ENCODE measurements at places on chromosomes 3 and 15.

- no peak for DNase-seq
Observed at GRCh38 chr15:101394654-101395053, 94.9 kb downstream of the PCSK6 start.

GRCh38 chr3:183554377-183554776 is 1.1 kb downstream of the KLHL6 start:
- no peak for DNase-seq

- no peak for DNase-seq
Observed at GRCh38 chr3:23567917-23568316, 237.8 kb upstream of the UBE2E1 start.

GRCh38 chr3:181458857-181459256 is 252.9 kb upstream of the SOX2 start:
- DNase-seq: no peak

- DNase-seq: no peak
Observed at GRCh38 chr3:23189187-23189586, 13.9 kb upstream of the UBE2E2 start.

DNA sequence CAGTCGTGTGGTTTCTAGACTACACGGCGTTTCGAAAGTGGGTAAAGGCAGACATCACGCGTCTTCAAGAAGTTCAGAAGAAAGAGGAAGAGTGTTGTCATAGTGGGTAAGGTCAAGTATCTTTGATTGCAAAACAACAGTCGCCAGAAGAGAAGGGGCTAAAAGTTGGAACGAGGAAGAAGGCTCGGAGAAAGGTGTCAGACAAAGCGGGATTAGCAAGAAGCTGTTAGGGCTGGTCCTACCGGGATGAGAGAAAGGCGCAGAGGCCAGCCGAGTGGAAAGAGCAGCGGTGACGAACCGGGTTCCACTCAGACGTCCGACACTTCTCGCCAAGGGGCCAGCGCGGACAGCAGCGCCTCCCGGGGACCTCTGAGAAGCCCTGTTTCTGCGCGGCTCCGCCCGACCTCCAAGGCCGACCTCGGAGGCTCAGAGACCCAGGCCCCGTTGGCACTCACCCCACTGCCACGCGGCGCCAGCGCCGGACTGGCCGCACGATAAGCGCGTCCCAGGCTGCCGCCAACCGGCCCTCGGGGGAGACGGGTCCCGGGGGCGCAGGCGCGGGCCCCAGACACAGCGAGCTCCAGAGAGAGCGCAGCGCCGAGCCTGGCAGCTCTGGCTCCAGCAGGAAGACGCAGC is 436 bp downstream of the ADPGK start:
- no peak for DNase-seq

DNA sequence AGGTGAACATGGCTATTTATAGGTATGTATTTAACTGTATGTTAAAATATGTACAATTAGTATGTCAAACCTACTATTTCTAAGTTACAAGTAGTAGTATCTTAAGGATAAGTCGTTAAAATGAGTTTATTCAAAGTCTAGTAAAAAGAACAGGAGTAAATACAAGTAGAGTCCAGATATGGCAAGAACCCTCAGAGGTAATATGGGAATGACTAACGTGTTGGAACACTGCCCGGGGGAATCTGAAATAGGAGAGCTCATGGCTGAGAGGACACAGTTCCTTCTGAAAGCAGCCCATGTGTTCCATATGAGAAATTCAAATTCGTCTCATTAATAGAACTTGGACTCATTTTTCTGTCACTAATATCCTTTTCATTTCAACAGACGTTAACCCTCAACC is 158.8 kb downstream of the CLSTN2 start:
- no peak for DNase-seq

DNA sequence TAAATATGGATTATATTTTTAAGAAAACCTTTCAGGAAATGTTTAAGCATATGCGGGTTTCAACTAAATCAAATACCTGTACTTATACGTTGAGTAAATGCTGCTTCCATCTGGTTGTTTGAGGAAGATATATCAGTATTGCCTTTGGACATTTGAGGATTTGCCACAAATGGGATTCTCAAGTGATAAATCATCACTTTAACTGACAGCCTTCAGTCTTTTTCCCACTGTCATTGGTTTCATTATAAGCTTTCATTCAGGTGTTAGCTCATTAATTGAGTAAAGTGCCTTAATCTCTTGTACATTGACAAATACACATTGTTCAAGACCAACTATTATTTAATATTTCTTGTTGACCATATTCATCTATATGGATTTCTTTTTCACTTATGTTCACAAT is 217.2 kb downstream of the EDEM1 start:
- no peak for DNase-seq

DNA sequence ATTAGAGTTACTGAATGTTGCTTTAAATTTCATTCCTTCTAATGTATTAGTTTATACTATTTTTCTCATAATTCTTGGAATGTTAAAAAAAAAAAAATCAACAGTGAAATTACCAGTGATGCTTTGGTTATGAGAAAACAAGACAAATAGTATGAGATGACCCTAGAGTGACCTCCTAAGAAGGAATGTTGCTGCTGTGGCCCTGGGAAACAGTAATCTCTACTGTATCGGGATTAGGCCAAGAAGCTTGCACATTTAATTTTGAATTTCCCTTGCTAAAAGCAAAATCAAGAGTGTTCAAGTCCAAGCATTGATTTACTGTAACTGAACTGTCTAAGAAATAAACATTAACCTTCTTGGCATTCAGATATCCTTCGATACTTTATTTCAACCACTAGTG is 18.1 kb downstream of the TOPBP1 start:
- DNase-seq: no peak

- no peak for DNase-seq
Observed at GRCh38 chr3:53680028-53680427, 166.2 kb downstream of the CHDH start.

DNA sequence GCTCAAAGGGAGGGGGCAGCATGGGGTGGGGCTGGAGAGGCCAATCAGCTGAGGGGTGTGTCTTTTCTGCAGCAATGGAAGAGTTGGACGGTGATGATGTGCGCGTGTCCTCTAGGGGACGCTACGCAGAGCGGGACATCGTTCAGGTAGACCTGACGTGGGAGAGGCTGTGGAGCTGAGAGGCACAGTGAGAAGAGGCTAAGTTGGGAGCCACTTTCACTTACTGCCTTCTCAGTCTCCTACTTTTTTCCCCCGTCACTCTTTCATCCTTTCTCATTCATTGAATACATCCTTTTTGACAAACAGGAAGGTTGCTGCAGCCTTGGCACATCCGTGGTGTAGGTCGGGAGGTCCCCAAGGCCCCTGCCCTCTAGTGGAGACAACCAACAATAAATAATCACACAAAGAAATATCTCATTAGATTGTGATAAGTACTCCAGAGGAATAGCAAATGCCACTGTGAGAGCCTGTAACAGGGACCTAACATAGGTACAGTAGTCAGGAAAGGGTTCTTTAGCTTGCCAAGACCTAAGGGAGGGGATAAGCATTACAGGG is 4.4 kb upstream of the BRPF1 start:
- no peak for DNase-seq

- DNase-seq: no peak
Observed at GRCh38 chr3:52140000-52140399, 14.2 kb downstream of the POC1A start.

DNA sequence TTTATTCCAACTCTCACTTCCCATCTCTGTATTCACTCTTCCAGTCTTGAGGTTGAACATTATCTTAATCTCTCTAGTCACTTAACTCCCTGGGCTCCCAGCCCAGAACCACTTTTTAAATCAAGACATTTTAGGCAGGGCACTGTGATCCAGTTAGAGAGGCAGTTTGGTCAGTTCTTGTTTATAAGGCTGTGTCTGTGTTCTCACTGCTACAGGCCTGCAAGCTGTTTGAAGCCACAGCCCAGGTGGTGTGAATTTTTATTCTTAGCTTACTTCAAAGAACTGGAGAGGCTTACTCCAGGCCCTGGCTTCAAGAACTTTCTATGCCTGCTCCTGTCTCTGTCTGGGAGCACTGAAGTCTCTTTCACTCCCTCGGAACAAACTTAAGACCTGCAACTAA is 906.1 kb downstream of the CADM2 start:
- DNase-seq: no peak

- no peak for DNase-seq
Observed at GRCh38 chr3:69690-70089, 126.9 kb upstream of the CHL1 start.

DNA sequence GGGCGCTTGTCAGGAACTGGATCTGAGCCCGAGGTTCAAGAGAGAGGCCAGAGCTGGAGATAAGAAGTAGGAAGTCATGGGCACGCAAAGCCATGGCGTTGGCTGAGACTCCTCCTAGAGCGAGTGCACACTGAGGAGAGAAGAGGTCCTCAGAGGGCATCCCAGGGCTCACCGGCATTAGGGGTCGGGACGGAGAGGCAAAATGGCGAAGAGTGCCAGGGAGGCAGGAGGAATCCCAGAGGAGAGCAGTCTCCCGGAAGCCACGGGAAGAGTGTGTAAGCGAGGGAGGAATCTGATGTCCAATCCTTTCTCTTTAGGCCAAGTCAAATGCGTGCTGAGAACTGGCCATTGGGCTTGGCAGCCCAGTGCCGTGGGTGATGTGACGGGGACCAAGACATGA is 24.0 kb downstream of the EFCC1 start:
- DNase-seq: no peak

GRCh38 chr3:153443961-153444360 is 281.9 kb downstream of the RAP2B start:
- DNase-seq: no peak

DNA sequence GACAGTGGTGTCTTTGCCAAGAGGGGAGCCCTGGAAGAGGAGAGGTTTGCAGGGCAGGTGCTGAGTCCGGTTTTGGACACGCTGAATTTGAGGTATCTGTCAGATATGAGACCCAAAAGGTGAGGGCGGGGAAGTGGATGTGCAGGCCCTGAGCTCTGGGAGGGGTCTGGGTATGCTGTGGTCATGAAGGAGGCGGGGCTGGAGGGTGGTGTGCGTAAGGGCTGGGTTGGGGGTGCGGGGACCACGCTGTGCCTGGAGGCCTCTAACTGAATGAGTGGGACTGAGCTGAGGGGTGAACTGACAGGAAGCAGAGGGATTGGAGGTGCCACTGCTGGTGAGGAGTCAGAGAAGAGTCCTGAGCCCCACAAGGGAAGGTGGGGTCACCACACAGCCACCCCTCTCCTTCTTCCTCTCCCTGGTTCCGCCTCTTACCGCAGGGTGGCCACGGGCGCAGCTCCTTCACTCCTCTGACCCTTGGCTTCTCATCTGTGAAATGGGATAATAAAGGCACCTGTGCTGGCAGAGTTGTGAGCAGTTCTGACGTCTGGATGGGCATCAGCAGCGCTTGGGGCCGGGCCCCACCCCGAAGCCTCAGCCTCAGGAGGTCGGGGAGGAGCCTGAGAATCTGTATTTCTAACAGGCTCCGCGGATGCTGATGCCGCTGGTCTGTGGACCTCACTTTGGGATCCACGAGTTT is 28.8 kb downstream of the PSTPIP1 start:
- no peak for DNase-seq

GRCh38 chr15:40246496-40247280 is 7.8 kb downstream of the PAK6 start:
- no peak for DNase-seq

DNA sequence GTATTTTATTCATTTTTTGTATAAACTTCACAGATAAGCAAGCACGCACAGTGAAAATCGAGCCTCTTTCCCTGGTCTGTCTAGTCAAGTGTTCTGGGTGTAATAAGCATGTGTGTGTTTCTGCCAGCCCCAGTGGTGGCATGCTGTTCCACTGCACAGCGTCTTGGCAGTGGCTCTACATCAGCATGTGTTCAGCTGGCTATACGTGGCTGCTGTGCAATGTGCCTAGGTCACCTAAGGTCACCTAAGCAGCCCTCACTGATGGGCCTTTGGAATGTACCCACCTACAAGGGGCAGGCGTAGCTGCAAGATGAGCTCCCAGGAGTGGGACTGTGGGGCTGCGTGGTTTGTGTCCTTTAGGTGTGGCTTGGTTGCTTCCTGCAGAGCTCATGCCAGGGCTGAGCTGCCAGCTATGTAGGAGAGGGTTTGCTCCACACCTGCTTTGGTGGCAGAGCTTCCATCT is 4.9 kb downstream of the LIMD1 start:
- no peak for DNase-seq

GRCh38 chr15:80918196-80918783 is 71.3 kb downstream of the MESD start:
- no peak for DNase-seq

GRCh38 chr15:70440416-70441138 is 322.8 kb downstream of the UACA start:
- DNase-seq: no peak

DNA sequence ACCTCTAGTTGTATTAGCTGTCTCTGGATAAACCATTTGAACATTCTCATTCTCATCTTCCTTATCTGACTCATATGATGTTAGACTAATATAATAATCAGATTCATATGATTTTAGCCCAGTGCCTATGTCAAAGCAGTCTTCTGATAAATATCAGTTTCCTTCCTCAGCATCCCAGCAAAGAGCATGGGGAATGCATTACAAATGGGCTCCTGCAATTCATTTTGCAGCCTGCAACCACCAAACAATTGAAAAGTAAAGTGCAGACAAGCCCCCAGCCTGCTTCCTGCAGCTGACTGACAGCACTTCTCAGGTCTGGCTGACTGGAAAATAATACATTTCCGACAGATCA is 78.2 kb upstream of the STAC start:
- no peak for DNase-seq

DNA sequence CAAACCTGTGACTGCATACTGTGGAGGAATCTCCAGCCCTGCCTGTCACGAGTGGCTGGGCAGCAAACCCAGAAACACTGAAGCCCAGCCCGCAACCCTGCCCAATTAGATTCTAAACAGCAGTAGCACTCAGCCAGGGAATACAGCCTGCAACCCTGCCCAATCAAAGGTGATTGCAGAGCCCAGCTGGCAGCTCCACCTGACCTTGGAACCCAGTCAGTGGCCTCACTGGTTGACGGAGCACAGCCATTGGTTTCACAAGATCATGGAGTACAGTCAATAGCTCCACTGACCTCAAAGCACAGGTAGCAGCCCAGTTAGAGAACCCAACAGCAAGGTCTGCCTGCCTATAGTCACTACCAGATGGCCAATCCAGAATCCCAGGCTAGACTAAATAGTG is 35.2 kb upstream of the MYLK start:
- DNase-seq: no peak

- DNase-seq: no peak
Observed at GRCh38 chr15:26051761-26052675, 188.9 kb upstream of the ATP10A start.

- DNase-seq: peak; percentile 22
Observed at GRCh38 chr3:27134171-27134796, 234.9 kb downstream of the NEK10 start.

DNA sequence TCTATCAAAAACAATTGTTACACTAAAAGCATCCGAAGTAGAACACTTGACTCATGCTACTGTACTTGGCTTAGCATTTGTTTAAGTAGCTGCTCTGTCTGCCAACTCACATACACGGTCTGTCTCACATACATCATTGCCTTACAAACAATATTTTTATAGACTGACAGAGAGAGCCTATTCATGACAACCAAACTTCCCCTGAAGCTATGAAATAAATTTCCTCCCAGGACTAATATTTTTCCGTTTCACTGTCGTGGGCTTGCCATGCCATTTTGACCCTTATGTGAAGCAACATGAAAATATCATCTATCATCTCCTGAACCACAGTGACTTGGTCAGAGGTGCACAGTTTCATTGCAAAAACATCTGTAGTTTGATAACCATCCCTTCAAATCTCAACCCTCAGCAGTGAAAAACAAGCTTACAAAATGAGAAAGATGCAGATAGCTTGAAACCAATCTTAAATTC is 66.5 kb upstream of the PYGO1 start:
- no peak for DNase-seq

Measured in stimulated activated CD8-positive, alpha-beta memory T cell treated with anti-CD3 and anti-CD28 coated beads, Interleukin-4, amount 100 ng/mL, for 4 hours (primary cell).